Left renal pelvis (tissue), 4 donors: ENCODE measurements at places on chromosomes 2 and 18. TPM values are rescaled to one million over a fixed set of nuclear protein-coding genes. Genes with fewer than 3 reads are reported as not detected.

- no peak for DNase-seq
Measured at GRCh38 chr2:203501873-203502272, 33.2 kb downstream of the RAPH1 start.

The C1QL2 gene
- polyA plus RNA-seq = not detected

- DNase-seq = no peak
Measured at GRCh38 chr2:150476286-150476685, 11.2 kb downstream of the RND3 start.

DNA sequence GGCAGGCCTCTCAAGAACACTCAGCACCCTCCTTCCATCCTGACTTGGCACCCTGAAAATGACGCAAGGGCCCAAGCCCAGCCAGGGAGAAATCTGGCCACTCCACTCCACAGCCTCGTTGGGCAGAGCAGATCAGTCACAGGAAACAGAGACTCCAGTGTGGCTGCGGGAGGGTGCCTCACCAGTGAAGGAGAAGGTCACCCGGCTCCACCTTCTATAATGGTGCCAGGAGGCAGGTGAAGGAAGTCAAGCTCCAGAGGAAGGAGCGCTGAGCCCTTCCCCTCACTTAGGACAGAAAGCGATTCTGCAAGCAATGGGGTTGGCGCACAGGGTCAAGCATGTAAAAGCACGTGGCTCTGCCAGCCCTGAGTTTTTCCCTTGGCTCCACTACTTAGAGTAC lies 35.3 kb downstream of the CRACDL start:
- DNase-seq = no peak

DNA sequence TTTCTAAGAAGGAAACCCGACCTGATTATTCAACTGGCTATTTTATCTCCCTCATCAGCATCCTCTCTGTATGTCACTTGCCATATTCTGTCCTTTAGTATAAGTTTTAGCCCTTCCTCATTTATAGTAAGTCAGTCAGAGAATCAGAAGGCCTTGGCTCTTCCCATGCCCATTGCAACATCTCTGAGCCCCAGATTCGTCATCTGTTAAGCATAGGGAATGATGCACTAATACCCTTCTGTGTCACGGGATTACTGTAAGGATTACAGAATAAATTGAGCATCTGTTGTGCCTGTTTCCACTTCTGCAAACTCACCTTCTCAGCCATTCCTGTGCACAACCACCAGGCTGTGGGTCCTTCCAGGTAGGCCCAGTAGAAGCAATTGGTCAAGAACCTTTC lies 258.1 kb upstream of the RAB12 start:
- DNase-seq = no peak

The MAB21L4 gene
- polyA plus RNA-seq = 0.18 TPM

DNA sequence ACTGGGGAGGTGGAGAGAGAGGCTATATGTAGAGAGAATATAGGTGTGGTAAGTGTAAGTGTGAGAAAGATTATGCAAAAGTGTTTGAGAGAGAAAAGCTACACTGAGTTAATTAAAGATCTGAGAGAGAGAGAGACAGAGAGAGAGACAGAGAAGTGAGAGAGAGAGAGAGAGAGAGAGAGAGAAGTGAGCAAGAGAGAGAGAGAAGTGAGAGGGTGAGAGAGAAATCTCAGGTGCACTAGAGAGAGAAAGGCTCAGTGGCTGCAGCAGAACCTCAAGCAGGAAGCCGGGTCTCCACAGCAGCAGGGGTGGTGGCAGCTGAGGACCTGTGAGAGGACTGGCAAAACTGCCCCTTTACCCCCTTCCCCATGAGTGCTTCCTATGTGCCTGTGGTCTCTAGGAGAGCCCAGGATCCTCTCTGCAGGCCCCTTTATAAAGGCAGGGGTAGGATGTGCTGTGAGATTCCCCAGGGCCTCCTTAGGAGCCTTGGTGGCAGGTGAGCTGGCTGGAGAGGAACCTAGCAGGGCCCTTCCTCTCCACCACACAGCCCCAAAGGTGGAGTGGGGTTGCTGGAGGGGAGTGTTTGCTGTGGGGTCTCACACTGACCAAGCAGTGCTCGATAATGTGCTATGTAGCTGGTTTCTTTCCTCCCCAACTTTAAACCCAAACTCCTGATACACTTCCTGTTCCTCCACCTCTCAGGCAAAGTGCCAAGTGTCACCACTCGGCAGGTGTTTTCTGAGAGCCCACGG lies 52.6 kb downstream of the SLC4A5 start:
- DNase-seq = no peak

- no peak for DNase-seq
Measured at GRCh38 chr18:58224425-58224750, 180.4 kb downstream of the NEDD4L start.
